HFFc6 (cell line): ENCODE measurements at places on chromosomes 5 and 9.

DNA sequence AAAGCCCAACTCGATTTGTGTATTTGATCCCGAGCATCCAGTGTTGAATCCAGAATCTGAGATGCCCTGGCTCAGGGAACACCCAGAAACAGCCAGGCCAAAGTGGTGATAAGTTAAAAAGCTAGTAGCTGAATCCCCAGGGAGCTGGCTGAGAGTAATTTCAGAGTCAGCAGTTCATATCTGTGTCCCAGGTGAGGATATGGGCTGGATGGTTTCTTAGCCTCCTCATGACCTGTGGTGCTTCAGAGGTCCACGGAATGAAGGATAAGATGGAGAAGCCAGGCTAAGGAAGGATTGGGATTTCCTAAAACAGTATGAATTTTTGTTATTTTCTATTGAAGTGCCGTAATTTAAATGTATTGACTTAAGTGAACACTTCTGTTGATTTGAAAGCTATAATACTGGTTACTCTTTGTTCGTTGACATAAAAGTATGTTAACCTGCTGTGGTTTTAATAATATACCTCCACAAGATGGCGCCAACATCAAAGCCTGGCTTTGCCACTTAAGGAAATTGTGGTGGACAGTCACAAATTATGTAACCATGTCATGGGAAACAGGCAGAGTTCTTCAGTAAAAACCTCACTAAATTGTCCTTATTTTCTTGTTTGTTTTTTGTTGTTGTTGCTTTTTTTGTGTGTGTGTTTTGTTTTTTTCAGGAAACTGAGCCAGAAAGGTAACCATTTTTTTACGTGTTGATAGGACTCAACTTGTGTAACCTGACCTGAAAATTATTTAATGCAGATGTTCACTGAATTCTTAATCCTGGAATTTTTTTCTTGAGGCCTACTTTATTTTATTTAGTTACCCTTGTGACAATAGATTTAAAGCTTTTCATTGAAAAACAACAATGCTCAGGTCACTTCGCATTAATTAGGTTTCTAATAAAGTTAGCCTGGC lies 11.4 kb downstream of the MTAP start:
- peak; percentile 74 for DNase-seq

GRCh38 chr9:37382982-37383357 lies 39.5 kb upstream of the GRHPR start:
- DNase-seq = no peak

GRCh38 chr9:135178498-135178897 lies 91.0 kb downstream of the OLFM1 start:
- DNase-seq = no peak

GRCh38 chr5:99061299-99061698 lies 132.5 kb upstream of the CHD1 start:
- DNase-seq = peak; percentile 17

GRCh38 chr5:109247986-109248385 lies 161.8 kb downstream of the PJA2 start:
- DNase-seq = no peak

- DNase-seq = no peak
Measured at GRCh38 chr5:54651482-54652076, 134.0 kb downstream of the SNX18 start.

GRCh38 chr9:24817756-24818155 lies 272.1 kb upstream of the IZUMO3 start:
- no peak for DNase-seq

DNA sequence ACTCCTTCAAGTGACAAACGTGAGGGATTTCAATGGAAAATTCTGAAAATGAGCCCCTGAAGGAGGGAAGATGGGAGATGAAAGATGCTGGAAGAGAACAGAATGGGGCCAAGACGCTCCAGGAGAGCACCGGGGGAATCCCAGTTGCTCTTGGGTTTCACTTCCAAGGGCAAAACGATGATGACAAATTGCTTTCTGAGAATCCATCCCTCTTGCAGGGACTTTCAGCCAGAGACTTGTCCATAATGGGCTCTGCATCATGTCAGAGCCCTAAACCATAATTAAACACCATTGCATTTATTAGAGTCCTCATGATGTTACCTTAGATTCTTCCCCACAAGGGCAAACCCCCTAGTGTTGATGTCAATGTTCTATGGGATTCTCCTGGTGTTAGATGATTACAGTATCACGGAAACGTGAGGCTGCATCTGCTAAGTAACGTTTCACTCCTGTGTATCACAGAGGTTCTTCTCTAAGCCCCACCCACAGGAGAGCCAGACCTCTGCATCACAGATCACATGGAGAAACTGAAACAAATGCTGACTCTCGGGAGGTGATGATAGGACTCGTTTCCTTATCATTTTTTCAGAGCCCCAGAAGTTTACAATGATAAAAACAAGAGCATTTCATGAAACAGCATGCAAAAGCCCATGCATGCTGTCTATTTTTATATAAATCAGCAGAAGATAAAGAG lies 114.4 kb downstream of the TENT4A start:
- no peak for DNase-seq

- no peak for DNase-seq
Measured at GRCh38 chr5:5025774-5026408, 114.2 kb upstream of the ADAMTS16 start.

DNA sequence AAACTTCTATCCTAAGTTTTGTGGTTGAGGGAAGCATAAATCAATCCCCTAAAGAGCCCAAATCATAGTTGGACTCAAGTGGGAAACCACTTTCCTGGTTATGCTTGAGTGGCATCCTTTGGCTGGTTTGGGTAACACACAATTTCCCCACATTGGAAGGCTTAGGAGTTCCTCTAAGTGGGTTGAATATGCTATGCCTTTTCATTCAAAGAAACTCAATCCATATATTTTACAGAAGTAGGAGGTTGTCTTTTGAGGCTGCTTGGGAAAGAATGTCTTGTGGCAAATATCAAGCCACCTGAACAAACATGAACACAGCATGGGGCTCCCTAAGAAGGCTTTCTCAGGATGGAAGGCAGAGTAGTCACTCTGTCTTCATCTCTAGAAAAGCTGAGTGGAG lies 121.1 kb downstream of the SPATA31D1 start:
- DNase-seq = no peak

- no peak for DNase-seq
Measured at GRCh38 chr5:80738466-80738865, 83.7 kb upstream of the DHFR start.

GRCh38 chr5:7391215-7391614 lies 4.7 kb upstream of the ADCY2 start:
- DNase-seq = no peak

GRCh38 chr5:87400305-87400899 lies 12.3 kb downstream of the CCNH start:
- DNase-seq = peak; percentile 43
